ENCODE measurements at places on chromosomes 3 and 15.

- no peak for DNase-seq
Observed at GRCh38 chr3:49806850-49807249, 3.8 kb downstream of the INKA1 start.

DNA sequence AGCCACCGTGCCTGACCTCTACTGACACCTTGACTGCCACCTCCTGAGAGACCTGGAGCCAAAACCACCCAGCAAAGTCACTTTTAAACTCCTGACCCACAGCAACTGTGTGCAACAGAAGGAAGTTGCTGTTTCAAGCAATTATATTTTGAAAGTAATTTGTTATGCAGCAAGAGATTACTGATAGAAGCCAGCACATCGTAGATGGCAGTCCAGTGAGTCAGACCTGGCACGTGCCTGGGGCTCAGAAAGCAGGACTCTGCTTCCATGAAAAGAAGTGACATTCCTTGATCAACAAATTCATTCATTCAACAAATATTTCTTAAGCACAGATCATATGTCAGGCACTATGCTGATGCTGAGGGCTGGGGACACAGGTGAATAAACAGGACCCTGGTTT is 5.7 kb upstream of the CSPG4 start:
- no peak for DNase-seq

- DNase-seq, result no peak
Observed at GRCh38 chr3:7439101-7439680, 578.3 kb downstream of the GRM7 start.

DNA sequence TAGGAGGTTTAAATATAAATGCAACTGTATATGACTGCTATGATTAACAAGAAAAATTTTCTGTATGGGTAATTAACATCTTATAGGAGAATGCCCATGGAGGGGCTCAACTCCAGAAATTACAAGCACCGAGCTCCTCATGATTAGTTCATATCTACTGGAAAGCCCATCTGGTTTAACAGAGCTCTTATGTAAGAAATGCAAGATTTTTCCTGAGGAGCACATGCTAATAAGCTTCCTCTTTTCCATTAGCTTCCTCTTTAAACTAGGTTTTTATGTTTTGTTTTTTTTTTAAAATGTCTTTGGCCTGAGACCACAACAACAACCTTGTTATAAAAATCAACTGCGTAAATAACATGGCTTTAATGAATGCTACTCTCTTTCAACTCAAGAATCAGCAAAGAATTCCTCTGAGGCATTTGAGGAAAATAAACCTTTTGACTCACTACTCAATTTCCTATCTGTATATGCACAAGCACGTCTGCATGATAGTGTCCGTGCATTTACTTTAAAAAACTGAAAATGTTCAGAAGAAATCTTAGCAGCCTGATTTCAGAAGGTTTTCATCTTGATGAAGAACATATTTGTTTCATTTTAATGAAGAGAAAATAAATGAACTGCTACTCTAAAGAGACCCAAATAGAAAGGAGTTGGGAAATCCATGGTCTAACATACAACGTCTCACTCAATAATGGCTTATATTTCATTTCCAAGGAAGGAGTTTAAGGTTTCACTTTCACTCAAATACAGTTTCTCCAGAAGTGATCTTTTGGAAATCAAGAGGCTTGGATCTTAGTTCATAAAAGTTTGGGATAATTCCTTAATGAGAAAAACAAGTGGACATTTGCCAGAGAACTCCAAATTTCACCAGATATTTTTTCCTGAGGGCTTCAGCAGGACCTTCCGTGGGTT is 180.8 kb downstream of the KCNAB1 start:
- no peak for DNase-seq

DNA sequence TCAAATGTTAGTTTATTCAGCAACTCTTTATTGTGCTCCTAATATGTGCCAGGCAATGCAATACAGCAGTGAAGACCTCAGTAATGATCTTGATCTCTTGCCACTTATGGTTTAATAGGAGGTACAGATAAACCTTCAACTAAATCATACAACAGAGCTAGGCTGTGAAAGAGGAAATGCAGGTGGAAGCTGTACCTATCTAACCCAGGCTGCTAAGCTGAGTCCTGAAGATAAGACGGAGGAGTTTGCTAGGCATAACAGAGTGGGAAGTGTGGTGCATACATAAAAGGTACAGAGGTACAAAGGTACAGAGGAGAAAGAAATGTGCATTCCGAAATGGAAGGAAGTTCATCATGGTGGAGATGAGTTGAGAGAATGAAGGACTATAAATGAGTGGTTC is 35.0 kb downstream of the KBTBD8 start:
- no peak for DNase-seq

DNA sequence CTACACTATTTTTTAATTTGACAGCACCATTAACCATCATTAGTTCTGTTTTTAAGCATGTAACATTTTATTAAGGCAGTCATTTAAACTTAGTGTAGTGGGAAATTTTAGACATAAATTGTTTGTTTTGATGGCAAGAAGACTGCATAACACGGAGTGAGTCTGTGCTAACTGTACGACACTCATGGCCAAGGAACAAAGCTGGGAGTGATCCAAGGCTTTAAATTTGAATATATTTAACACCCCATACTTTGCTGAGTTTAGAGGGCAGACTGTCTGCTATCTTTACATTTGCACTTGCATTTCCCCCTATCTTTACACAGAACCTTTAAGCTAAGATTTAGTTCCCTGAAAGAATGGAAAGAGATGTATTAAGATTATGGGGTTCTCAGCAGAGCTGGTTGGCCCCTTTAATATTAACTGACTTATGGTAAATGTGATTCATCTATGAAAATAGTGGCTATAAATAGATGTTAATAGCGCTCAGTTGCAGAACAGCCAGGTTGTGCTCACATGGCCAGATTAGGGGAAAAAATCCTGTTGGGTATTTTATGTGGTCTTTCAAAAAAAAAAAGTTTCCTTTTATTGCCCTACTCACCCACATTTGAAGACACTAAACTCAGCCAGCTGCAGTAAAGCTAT is 120.7 kb downstream of the CMSS1 start:
- no peak for DNase-seq

DNA sequence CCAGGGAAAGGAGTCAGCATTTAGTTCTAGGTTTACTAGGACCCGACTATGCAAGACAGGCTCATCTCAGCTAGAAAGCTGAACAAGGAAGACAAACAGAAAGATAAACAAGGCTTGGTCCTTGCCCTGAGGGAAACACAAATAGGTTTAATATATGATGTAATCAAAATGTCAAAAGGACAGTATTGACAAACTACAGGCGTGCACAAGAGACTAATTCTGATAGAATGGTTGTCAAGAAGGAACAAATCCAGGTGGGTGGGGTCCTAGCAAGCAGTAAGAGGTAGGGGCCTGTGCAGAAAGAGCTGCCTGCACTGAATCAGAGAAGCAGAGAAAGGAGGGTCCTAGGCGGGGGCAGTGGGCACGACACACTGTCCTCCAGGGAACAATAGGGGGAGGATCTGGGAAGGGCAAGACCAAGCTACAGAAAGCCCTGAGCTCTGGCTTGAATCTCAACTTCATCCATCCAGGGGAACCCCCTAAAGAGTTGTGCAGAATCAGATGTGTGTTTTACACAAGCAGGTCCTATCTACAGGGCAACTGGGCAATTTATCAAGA is 23.4 kb downstream of the RFTN1 start:
- DNase-seq, result no peak

- DNase-seq, result no peak
Observed at GRCh38 chr3:170910542-170910941, 2.1 kb upstream of the EIF5A2 start.

- DNase-seq, result no peak
Observed at GRCh38 chr15:40346579-40347558, 4.0 kb upstream of the PHGR1 start.

- no peak for DNase-seq
Observed at GRCh38 chr3:23455084-23455483, 252.0 kb downstream of the UBE2E2 start.

- DNase-seq, result no peak
Observed at GRCh38 chr3:14057701-14058100, 67.0 kb downstream of the CHCHD4 start.

DNA sequence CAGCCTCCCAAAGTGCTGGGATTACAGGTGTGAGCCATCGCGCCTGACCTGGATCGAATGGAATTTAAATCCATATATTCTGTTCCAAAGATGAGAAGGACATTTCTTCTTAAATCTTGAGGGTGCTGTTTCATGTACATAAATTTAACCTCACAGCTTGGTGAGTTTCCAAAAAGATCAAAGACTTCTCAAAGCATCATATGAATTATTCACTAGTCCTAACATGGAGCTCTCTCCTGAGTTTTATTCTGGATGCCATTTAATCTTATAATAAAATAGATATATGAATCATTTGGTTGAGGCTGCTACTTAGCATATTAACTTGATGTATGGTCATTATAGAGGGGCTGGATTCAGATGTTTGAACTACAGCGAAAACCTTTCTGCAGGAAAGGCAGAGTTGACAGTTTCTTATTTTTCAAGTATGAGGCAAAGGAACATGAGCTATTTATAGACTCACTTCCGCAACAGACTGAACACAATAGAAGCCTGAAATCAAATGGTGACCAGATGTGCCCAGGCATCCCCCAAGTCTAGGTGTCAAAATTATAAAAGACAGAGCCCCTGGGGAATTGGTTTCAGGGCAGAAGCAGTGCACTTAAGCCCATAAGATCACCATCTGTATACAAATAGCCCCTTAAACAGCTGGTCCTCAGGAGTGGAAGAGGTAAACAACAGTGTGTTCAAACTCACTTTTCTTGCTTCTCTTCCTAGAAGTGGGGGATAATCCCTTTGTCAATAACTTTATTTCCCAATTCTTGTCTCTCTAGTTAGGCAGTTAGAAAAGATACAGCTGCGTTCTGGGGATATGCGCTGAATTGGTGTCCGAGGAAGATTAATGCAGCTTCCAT is 29.7 kb downstream of the STARD9 start:
- peak; percentile 13 for DNase-seq

GRCh38 chr15:66873856-66874255 is 171.8 kb downstream of the SMAD6 start:
- DNase-seq, result no peak

DNA sequence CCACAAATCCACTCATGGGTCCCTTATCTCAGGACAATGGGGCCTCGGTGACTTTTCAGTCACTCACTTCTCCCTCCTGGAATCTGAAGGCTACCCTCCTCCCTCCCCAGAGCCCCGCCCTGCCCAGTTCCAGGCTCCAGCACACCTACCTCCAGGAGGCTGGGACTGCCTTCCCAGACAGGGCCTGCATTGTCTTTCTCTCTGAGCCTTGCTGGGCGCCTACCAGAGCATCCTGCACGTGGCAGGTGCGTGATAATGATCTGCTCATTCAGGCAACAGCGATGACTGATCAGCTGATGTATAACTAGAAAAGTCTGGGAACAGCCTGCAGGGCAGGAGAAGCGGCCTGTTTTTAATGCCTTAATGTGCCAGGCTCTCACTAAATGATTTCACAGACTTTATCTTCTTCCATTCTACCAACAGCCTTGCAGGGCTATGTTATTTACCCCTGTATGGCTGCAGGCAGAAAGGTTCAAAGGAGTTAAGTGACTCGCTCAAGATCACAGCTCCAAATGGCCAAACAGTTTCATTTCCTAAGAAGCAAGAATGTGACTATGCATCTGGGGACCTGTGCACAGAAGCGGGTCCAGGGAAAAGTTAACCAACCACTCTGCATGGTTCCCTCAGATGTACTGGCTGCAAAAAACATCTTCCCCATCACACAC is 6.3 kb downstream of the ADAMTS17 start:
- DNase-seq, result no peak

- no peak for DNase-seq
Observed at GRCh38 chr3:12427551-12427950, 56.7 kb upstream of the TSEN2 start.

DNA sequence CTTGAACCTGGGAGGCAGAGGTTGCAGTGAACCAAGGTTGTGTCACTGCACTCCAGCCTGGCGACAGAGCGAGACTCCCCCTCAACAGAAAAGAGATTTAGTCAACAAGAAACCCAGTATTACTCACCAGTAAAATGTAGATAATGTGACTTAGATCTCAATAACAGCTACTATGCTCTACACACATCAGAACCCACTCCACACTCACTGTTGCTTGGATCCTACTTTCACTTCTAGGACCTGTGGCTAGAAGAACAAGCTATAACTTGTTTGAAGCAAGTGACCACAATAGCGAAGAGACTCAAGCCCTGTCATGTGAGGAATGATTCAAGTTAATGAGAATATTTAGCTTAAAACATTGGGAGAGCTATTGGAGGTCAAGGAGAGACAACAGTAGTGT is 100.7 kb downstream of the ANXA2 start:
- DNase-seq, result no peak

DNA sequence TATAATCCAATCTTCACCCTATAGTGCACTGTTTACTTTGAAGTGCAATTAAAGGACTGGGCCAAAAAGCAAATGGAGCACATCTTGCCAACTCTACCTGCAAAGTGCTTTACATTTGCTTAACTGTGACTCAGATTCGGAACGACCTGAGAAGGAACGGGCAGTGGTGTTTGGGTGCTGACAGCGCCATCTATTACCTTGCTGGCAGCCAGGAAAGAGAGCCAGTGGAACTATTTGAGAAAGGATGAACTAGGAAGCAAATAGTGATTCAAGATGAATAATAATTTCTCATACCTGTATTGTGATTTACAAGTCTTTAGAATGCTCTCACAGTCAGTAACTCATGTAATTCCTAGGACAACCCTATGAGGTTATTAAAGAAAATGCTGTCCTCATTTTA is 312.9 kb downstream of the PDCD6IP start:
- DNase-seq, result no peak

GRCh38 chr15:32717426-32718226 is at the start of gene GREM1:
GREM1 (plus strand) TSS chr15:32718004; CDS start chr15:32730691, 12,687 bp downstream.
- DNase-seq, result peak; percentile 32

DNA sequence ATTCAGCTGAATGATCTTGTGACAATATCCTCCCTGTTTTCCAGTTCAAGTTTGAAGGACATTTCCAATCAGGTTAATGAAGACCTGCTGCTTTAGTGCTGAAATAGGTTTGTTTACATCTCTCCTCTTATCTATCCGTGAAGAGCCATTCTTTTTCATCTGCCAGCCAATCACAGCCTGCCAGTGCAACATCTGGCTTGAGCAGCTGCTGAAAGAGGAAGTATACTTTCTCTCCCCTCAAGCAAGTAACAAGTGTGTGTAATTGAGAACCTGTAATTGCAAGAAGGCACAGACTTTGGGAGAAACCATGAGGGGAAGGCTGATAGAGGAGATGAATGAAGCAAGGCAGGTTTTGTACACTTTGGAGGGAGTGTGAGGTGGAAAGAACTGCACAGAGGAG is 404.3 kb downstream of the AGBL1 start:
- peak; percentile 28 for DNase-seq

DNA sequence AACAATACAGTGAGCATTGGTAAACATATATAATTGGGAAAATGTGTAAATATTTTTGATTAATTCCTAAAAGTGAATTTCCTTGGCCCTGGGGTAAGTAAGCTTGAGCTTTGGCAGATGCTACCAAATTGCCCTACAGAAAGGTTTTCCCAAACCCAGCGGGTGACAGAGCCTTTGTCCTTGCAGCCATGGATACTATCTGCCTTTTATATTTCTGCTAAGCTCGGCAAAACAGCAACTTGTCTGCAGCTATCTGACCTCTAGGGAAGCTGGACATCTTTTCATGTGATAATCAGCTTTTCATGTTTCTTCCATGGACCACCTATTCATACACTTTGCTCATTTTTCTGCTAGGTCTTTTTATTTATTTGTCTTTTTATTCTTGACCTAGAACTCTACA is 64.7 kb upstream of the SEC22A start:
- DNase-seq, result peak; percentile 93

Measured in brain (organoid and tissue), 16 donors.